ENCODE measurements at places on chromosomes 3 and 15.

GRCh38 chr3:69665026-69665737, 74.1 kb upstream of the MITF start:
- no peak for DNase-seq

- DNase-seq = no peak
These were observed 305.6 kb upstream of the STT3B start for GRCh38 chr3:31227131-31227562.

DNA sequence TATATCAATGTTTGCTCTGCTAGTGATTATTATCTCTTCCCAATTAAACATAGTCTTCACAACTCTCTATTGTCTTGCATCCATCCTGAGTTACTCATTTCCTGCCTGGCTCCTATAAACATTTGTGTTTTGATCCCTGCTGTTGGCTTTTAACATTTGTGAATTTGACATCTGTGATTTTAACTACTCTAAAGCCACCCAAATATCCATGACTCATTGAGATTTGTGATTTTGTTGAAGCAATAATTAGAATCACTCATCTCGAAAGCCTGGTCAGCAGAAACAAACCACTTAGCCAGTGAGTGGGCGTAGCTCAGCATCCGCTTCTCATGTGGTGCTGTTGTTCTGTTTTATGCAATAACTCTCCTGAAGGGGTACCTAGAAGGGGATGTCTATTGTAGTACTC, 174.3 kb upstream of the ZBTB20 start:
- no peak for DNase-seq

- DNase-seq = no peak
These were observed 23.1 kb downstream of the DCLK3 start for GRCh38 chr3:36741285-36741684.

GRCh38 chr3:122502139-122502538, 12.6 kb downstream of the KPNA1 start:
- DNase-seq = no peak

DNA sequence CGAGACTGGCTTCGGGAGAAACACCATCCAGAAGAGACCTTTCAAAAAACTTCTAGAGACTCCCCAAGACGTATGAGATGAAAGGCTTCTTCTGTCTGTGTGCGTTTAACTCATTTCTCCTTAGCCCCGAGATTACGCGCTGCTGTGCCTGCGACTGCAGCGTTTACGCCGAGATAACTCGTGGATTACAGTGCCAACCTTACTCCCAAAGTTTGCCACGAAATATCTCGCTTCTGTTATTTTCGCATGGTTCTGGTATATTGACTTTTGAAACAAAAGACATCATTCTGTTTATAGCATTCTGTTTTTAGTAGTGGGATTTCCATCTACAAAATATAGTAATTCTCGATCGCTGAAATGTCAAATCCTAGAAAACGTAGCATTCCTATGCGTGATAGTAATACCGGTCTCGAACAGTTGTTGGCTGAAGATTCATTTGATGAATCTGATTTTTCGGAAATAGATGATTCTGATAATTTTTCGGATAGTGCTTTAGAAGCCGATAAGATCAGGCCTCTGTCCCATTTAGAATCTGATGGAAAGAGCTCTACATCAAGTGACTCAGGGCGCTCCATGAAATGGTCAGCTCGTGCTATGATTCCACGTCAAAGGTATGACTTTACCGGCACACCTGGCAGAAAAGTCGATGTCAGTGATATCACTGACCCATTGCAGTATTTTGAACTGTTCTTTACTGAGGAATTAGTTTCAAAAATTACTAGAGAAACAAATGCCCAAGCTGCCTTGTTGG, 467 bp downstream of the PGBD4 start:
- DNase-seq = no peak

DNA sequence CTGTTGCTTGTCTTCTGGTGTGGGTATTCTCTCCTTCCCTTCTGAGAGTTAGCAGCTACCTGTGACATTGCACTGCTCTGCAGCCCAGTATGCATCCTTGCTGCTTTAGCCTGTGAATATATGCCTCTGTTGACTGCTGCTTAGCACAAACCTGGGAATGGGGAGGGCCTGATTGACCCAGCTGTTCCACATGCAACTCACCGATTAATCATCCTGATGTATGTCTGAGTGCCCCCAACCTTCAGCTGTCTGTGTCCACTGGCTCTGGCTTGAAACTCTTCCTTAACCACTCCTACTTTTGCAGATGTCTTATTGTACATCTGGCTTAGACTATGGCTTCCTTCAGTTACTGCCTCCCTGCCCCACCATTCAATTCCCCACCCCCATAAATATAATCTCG, 119.1 kb downstream of the RASA2 start:
- no peak for DNase-seq

- DNase-seq = no peak
These were observed 179.5 kb downstream of the WNT5A start for GRCh38 chr3:55307622-55308021.

DNA sequence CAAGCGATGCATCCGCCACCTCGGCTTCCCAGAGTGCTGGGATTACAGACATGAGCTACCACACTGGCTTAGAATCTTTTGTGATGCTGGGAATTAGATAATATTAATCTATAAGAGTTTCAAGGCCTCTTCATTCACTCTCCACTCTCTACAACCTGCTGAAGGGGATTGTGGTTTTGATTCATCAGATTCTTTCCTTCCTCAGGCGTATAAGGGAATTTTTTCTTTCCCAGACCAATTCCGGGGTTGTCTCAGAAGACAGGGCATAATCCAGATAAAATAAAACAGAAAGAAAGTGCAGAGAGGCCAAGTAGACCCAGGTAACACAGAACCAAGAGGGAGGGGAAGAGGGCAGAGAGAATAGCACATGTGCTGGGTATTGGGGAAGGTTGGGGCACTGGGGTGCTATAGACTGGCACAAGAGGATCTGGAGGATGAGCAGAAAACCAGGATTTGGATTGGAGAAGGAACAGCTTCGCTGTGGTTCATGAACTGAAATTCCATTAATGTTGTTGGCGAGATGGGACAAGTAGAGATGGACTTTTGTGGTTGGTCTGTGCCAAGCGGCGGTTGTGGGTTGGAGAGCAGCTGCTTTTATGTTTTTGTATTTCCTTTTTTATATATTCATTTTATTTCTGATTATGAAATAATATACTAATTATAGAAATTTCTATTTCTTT, 12.8 kb downstream of the ARL6IP5 start:
- no peak for DNase-seq

DNA sequence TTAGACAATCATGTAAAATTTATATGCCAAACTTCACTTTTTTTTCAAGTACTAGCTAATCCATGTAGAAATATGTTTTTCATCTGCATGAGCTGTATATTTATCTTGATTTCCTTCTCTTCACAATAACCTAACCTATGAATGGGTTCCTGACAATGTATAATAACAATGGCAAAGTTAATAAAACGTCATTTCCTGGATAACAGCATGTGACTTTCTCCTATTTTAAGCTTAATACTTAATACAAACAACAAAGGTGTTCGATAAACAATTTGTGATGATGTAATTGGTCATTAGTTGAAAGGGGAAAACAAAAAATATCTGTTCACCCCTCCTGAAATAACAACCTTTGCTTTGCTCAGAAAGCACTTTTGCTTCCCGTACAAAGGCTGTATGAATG, 20.4 kb downstream of the CD200 start:
- no peak for DNase-seq

DNA sequence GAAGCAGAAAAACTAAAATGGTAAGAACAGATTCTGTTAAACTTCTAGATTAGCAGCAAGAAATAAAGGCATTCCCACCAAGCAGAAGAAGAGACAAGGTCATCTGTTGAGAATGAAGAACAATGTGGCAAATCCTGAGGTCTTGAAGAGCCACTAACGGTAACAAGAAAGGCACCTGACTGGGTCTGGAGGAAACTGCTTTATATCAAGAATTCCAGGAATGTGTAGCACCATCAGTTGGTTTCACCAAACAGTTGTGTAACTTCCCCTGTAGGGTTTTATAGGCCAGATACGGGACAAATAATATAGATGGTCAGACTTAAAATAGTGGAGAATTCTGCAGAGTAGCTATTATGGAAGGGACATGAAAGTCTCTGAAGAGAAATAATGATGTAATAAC, 57.3 kb downstream of the ACAP2 start:
- no peak for DNase-seq

GRCh38 chr3:132554437-132554836, 42.6 kb upstream of the ACKR4 start:
- no peak for DNase-seq

GRCh38 chr3:190193210-190193609, 72.5 kb upstream of the P3H2 start:
- no peak for DNase-seq

DNA sequence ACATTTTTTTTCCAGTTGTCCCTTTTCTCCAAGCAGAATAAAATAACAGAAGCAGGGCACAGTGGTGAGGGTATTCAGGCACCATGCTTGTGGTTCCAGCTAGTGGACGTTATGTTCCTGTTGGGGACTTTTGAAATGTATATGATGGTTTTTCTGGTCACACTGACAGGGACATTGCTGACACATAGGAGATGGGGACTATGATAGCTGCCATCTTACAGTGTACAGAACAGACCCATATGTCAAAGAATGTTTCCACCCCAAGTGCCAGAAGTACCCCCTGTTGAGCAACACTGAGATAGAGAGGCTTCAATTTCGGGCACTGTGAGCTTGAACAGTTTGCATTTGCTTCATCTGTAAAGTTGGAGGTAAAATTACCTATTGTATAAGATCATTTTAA, 38.6 kb downstream of the MCTP2 start:
- no peak for DNase-seq

GRCh38 chr3:197539651-197540051, 16.1 kb downstream of the BDH1 start:
- no peak for DNase-seq

GRCh38 chr15:89851673-89852341, 37.2 kb upstream of the ANPEP start:
- no peak for DNase-seq

DNA sequence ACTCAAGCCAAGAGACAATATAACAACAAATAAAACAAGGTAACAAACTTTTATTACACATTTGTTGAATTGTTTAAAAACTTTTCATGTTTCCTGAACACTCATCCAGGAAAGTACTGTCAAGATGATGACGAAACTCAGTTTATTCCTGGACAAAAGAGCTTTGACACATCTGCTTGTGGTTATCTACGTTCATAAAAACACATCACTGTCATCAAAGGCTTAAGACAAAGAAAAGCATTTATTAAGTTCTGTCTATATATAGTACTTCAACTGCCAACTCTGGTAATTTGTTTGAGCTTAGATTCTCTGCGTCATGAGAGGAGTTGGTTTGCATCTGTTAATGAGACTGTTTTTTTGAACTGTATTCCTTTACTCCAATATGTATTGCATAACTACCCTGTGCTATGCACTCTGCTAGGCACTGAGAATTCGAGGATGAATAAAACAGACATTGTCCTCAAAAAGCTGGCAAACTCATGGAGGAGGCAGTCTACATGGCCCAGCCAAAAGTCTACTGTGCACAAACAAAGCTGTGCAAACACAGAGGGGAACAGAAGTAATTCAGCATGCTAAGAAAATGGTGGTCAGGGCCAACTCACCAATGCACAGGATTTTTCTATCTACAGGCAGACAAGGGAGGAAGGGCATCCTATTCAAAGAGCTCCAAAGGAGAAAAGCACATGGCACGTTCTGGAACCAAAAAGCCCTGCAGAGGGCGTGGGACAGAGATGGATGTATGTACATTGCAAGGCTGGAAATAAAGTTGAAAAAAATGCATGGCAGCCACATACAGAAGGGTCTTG, 21.5 kb downstream of the PLD1 start:
- DNase-seq = no peak

- DNase-seq = no peak
These were observed 58.5 kb upstream of the SLC24A5 start for GRCh38 chr15:48062148-48062872.

DNA sequence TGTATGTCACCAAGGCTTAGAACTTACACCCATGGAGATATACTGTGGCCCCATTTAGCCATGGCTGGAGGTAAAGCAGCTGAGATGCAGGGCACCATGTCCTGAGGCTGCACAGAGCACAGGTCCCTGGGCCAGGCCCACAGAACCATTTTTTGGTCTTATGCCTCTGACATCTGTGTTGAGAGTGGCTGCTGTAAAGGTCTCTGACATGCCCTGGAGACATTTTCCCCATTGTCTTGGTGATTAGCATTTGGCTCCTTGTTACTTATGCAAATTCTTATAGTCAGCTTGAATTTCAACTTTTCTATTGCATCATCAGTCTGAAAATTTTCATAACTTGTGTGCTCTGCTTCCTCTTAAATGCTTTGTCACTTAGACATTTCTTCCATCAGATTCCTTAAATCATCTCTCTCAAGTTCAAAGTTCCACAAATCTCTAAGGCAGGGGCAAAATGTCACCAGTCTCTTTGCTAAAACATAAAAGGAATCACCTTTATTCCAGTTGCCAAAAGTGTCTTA, 701.3 kb downstream of the EPHA3 start:
- no peak for DNase-seq

DNA sequence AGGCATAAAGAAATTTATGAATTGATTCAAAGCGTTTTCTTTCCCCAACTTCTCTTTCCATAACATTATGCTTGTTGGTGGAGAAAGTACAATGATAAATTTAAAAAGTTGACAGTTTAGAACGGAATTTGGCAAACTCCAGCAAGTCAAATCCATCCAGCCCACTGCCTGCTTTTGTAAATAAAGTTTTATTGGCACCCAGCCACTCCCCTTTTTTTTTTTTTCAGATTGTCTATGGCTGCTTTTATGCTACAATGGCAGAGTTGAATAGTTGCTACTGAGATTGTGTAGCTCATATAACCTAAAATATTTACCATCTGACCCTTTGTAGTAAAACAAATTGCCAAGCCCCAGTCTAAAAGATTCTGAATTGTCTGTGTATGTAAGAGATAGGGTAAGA, 112.8 kb upstream of the RBMS3 start:
- DNase-seq = no peak

- no peak for DNase-seq
These were observed 148.8 kb downstream of the LEKR1 start for GRCh38 chr3:156974931-156975330.

- no peak for DNase-seq
These were observed 121.6 kb upstream of the EIF1B start for GRCh38 chr3:40187945-40188344.

GRCh38 chr3:178320456-178321351, 215.5 kb upstream of the KCNMB2 start:
- DNase-seq = no peak

DNA sequence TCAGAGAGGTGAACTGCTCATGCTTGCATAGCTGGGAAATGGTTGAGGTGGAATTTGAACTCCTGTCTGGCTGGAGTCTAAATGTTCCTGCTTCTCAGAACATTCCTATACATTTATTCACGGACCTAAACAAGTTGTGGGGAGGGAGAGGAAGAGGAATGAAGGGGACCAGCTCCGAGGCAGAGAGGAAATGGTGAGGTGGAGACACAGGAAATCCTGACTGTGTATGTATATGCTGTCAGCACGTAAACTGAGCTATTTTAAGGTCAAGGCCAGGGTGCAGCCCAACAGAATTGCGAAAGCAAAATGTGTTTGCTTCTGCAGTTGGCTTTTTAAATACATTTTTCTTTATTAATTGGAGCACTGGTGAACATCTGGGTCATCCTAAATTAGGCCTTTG, 74.1 kb upstream of the POMGNT2 start:
- DNase-seq = no peak

- DNase-seq = no peak
These were observed 129.4 kb upstream of the ADPGK start for GRCh38 chr15:72912996-72913395.
